Activated CD4-positive, alpha-beta T cell treated with anti-CD3 and anti-CD28 coated beads, Interleukin-2, amount 50 U/mL, for 48 hours (primary cell): ENCODE measurements at places on chromosomes 7 and 10.

- no peak for DNase-seq
These were observed 287.2 kb downstream of the HGF start for GRCh38 chr7:81482600-81483186.

DNA sequence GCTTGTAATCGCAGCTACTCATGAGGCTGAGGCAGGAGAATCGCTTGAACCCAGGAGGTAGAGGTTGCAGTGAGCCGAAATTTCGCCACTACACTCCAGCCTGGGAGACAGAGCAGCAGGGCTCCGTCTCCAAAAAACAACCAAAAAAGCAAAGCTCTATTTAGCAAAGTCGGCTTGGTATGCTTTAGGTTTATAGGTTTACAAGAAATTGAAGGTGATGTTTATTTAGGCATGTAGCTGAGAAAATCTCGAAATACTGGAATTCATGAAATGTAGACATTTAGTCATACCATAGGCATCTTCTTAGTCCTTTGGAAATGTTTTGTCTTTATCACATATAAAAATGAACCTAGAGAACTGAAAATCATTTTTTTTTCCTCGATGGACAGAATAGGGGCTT, 453.8 kb upstream of the ANKRD30A start:
- DNase-seq: no peak

DNA sequence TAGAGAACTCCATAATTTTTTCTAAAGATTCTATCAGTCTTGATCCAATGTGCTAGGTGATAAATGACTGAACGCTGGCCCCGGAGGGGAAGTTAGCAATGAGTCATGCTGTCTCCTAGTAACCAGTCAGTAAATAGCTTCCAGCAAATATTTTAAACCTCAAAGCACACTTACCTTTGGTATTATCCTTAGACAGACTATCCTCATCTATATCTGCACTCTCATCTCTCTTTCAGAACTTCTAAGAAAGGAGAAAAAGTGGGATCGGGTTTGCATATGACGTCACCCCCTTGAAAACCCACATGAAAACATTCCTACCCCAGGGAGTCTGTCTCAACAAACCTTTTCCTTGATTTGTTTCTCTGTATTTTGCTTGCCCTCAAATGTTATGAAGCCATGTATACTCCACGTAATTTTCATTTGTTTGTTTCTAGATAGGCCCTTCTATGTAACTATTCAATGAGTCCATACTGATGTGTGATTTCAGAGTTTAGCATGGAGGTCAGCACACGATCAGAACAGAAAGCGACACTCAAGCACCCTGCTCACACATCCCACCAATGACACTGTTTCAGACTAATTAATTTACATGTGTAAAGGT, 174.9 kb upstream of the NRP1 start:
- peak; percentile 25 for DNase-seq

DNA sequence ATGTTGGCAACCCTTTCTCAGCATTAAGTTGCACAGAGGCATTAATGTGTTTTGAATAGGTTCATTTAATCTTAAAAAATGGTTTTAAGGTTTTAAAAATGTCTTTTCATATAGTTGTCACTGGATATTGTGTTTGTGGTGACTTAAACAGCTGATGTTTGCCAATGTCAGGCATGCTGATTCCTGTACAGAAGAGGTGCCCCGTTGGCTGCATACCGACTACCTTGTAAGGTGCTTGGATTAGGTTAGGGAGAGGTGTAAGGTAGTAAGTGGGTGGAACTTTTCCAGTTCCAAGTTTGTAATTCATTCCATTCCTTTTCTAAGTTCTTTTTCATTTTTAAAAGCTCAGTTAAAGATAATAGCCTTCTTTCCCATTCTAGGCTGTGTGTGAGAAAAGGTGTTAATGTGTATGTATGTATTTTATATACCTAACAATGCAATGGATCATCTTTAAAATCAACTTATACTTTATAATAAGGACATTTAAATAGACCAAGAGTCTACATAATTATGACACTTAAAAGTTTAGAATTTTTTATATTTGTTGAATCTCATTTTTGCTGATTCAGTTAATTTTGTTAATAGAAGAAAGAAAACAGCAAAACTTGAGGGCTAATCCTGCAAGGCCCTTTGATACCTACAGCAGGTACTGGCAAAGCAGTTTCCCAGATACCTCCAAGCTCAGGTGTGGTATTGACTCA, 155.2 kb downstream of the LCOR start:
- no peak for DNase-seq

- no peak for DNase-seq
These were observed 951 bp downstream of the ELOVL3 start for GRCh38 chr10:102227050-102227449.

GRCh38 chr10:91511549-91512330, 101.6 kb downstream of the HECTD2 start:
- no peak for DNase-seq

DNA sequence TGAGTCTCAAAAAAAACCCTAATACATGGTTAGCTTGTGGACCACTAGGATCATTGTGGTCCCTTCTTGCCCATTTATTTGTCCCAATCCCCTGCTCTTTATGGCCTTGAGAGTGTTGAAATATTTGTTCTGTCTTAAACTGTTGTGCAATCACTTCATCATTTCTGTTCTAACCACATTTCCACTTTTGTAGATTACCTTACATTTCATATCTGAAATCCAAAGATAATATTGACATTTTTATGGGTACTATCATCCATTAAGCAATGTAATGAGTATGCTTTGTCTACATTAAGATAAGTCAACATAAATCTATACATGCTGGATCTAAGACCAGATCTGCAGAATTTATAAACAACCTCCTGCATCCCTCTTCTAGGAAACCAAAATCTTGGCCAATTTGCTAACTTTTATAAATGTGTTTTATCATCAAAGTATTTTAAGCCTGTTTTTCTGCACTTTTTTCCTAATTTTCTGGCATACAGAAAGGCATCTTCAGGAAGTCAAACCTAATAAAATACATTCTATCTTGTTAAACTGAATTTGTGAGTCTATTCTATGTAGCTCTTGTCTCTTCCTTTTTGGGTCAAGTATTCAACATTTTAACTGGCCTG, 359.4 kb upstream of the CELF2 start:
- no peak for DNase-seq

DNA sequence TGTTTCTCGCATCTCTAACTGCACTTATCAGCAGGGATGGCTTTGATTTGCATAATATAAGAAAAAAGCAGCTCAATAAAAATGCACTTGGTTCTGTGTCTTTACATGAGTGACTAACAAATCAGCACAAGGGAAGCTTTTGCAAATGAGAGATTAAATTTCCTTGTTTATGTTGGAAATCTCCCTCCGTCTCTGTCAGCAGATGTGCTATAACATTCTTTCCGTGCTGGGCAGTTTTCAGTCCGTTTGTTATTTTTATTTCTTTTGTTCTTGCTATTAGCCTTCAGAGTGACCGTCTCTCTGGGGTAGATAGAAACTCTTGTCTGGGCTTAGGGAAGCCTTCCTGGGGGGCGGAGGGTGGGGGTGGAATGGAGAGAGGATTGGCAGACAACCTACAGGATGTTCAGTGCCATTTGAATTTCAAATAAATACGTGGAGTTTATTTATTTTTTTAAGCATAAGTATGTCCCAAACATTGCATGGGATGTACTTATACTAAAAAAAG, 96.0 kb downstream of the GATA3 start:
- no peak for DNase-seq

DNA sequence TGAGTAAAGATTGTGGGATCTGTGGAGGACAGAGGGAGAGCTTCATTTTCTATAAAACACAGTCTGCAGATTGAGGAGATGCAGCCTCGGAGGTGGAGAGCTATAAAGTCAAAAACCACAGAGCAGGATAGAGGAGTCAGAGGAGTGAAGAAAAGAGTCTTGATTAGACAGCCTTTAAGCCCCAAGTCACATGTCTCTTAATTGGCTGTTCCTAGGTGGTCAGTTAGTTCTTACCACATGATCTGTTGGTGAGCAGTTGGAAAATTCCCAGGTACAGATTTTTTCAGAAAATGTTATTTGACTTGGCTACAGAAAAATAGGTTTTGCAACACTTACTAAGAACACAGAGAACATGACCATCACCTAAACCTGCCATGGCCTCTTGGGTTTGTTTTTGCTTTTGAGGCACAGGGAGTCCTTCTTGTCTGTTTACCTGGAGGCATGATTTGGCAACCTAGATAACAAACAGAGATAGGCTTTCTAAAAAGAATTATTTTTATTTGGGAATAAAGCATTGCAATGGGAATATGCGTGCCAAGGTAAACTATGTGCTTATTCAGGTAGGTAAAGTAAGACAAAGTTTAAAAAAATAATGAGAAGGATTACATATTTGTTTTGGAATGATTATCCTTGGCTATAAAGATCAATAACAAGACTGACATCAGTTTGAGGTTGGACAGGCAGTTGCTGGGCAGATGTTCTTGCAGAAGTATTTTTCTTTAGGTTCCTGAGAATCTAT, 604 bp upstream of the CYP3A43 start:
- DNase-seq: no peak

DNA sequence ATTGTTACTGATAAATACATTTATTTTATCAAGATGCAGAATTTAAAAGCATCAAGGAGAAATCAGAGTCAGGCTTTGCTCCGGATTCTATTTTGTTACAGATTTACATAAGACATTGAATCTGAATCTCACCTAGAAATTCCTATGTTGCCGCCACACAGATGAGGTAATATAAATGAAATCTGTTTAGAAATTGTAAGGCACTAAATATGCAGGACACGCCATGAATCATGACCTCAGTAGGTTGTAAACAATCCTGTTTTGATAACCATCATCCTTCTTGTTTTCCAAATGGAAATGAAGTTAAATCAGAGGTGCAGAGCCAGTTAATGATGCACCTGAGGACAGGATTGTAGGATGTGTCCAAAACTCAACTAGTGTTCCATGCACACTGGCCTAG, 778.0 kb downstream of the MAGI2 start:
- no peak for DNase-seq
